Neural crest cell (in vitro differentiated cells): ENCODE measurements at places on chromosomes 2 and 18. TPM values are rescaled to one million over a fixed set of nuclear protein-coding genes. Genes with fewer than 3 reads are reported as not detected.

The C2orf78 gene
- not detected in 2 replicates for total RNA-seq

The MAB21L4 gene
- total RNA-seq, result not detected in 2 replicates

The FEV gene
- not detected in 2 replicates for total RNA-seq

The NEU4 gene
- 0.14 and 0.25 TPM in 2 replicates for total RNA-seq

The GAREM1 gene
- total RNA-seq, result 11.0 and 12.3 TPM in 2 replicates
